CD4-positive, CD25-positive, alpha-beta regulatory T cell (primary cell): ENCODE measurements at places on chromosomes 2 and 18. TPM values are rescaled to one million over a fixed set of nuclear protein-coding genes. Genes with fewer than 3 reads are reported as not detected.

TSHZ1 gene
- 16.4 TPM for total RNA-seq

SMYD1 gene
- total RNA-seq: not detected

PIEZO2 gene
- not detected for total RNA-seq

LHCGR gene
- total RNA-seq: not detected

SCN9A gene
- 0.57 TPM for total RNA-seq

DNA sequence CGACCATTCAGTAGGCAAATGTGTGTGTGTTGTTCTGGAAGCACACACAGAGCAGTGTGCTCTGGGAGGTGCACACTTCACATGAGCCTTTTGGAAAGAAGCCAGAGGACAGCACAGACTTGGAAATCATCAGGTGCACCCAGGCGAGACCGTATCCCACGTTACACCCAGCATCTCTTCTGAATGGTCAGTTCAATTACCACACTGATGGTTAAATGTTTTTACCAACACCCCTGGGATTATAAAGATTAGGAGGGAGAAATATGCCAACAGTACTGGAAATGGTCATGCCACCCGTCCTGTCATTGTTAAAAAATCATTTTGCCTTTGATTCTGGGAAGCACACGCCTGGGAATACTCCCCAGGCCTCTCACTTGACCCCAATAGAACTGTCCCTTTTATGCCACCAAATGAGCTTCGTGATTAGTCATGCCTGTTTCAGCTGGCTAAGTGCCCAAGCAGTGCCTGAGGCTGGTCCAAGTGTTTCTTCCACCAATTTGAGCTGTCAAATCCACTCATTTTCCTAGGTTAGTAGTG is 183.7 kb downstream of the NRP2 start:
- no peak overlapping the region for H3K27ac ChIP-seq
- no peak for DNase-seq
- H3K36me3 ChIP-seq: no peaks in the 10 kb centered on the region

DNA sequence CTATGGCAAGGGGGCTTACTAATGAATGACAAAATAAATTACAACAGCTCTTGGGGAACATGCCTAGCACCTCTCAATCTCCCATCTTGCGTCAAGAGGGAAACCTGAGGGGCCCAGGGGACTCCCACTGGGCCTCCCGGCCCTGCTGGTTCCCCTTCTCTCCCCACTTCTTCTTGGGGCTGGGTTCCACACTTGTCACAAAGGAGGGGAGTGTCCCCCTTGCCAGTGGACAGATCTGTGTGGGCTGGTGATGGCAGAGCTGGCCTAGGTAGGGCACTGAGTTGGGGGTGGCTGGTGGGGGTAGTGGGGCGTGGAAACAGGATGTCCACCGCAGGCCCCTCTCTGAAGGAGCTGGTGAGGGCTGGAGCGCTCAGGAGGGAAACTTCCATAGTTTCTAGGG is 184.0 kb upstream of the HAAO start:
- H3K4me1 ChIP-seq: no peaks in the 10 kb centered on the region
- H3K4me3 ChIP-seq: no peak overlapping the region
- no peaks in the 10 kb centered on the region for H3K27me3 ChIP-seq

- peak; percentile 88 for DNase-seq
- H3K36me3 ChIP-seq: no peaks in the 10 kb centered on the region
- peak overlapping the region; percentile 82 for H3K27ac ChIP-seq
- peak overlapping the region; percentile 79 for H3K4me3 ChIP-seq
- H3K27me3 ChIP-seq: no peaks in the 10 kb centered on the region
These were observed 23.7 kb downstream of the TMEM127 start for GRCh38 chr2:96241900-96242611.

GRCh38 chr2:136189221-136189782 is 71.4 kb upstream of the CXCR4 start:
- no peaks in the 10 kb centered on the region for H3K4me1 ChIP-seq
- H3K36me3 ChIP-seq: no peaks in the 10 kb centered on the region
- no peak overlapping the region for H3K27ac ChIP-seq
- H3K27me3 ChIP-seq: no peaks in the 10 kb centered on the region
- H3K4me3 ChIP-seq: no peak overlapping the region

- no peaks in the 10 kb centered on the region for H3K36me3 ChIP-seq
- no peak for DNase-seq
- peaks cover 16% of the 10 kb centered on the region for H3K4me1 ChIP-seq
These were observed 170.4 kb downstream of the SMAD7 start for GRCh38 chr18:48780201-48780912.

DNA sequence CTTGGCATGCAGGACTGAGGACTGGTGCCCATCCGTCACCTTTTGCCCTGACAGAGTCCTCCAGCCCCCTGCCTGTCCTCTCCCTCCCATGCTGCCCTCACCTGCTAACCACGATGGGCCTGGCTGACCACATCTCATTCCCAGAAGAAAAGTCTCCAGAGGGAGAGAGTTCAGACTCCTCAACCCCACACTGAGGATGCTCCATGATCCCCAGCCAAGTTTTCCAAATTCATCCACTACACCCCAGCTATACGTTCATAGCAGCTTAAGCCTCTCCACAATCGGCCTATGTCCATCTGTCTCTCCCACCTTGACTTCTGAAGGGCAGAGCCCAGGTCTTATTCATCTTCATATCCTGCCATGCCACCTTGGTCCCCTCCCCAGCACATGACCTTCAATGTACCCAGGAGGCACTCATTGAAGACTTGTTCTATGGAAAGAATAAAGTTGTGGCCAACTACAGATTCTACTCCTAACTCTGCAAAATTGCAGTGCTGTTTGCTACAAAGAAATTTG is 115.6 kb upstream of the ID2 start:
- H3K36me3 ChIP-seq: no peaks in the 10 kb centered on the region
- no peaks in the 10 kb centered on the region for H3K4me1 ChIP-seq
- DNase-seq: no peak
- H3K27me3 ChIP-seq: no peaks in the 10 kb centered on the region
- no peak overlapping the region for H3K27ac ChIP-seq

DNA sequence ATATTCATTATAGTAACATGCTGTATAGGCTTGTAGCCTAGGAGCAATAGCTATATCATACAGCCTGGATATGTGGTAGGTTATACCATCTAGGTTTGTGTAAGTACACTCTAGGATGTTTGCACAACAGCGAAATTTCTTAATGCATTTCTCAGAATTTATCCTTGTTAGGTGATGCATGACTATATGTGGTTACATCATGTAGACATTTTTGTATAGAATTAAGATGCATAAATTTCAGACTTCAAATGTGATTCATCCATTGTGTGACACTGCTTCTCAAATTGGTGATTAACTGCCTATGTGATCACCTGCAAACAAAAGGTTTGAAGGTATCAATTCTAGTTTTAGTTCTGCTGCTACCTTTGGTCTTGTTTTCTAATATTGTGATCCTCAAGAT is 1787.0 kb upstream of the PIK3C3 start:
- H3K27me3 ChIP-seq: no peaks in the 10 kb centered on the region
- H3K4me1 ChIP-seq: no peaks in the 10 kb centered on the region
- H3K27ac ChIP-seq: no peak overlapping the region
- no peak for DNase-seq
- H3K4me3 ChIP-seq: no peak overlapping the region
